A172 (cell line): ENCODE measurements at places on chromosomes 5 and 9.
A peak's percentile ranks its signal among the peaks of the same experiment; 100 is the strongest.

- peak; percentile 78 for DNase-seq
Observed at GRCh38 chr5:68303038-68303738, 87.6 kb downstream of the PIK3R1 start.

GRCh38 chr9:119184265-119184936, 184.8 kb downstream of the BRINP1 start:
- DNase-seq, result no peak

- DNase-seq, result no peak
Observed at GRCh38 chr5:140242099-140242498, 60.8 kb downstream of the PFDN1 start.

DNA sequence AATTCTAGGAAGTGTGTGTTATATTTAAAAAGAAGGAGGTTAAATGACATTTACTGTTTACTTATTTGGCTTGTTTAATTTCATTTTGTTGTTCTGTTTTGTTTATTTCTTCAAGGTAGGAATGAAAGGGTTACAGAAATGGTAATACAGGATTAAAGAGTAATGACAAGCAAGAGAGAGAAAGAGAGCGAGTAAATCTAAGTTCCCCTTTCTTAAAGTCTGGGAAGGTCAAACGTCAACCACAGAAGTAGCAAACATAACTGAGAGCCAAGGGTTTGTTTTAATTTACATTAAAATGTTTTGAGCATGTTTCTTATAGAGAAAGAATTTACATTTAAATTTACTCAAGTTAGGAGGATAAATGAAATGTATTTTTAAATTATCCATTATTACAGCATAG, 18.7 kb downstream of the HCN1 start:
- DNase-seq, result no peak

DNA sequence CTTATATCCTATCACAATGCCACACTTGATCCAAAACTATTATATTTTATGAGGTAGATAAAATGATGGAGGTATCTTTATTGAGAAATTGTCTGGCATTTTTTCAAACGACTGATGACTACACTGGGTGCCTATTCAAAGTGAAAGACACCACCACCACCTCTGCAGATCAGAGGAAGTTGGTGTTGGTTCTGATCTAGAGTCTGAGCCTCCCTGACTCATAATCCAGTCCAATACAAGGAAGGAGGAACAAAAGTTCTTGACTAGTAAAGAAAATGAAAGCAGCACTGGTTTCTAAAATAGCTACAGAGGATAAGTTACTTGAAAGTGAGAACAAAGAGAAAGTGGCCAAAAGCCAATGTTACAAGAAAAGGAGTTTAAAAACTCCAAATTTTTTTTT, 139.9 kb downstream of the RFX3 start:
- DNase-seq, result no peak
